ENCODE measurements at places on chromosomes 6 and 20.

DNA sequence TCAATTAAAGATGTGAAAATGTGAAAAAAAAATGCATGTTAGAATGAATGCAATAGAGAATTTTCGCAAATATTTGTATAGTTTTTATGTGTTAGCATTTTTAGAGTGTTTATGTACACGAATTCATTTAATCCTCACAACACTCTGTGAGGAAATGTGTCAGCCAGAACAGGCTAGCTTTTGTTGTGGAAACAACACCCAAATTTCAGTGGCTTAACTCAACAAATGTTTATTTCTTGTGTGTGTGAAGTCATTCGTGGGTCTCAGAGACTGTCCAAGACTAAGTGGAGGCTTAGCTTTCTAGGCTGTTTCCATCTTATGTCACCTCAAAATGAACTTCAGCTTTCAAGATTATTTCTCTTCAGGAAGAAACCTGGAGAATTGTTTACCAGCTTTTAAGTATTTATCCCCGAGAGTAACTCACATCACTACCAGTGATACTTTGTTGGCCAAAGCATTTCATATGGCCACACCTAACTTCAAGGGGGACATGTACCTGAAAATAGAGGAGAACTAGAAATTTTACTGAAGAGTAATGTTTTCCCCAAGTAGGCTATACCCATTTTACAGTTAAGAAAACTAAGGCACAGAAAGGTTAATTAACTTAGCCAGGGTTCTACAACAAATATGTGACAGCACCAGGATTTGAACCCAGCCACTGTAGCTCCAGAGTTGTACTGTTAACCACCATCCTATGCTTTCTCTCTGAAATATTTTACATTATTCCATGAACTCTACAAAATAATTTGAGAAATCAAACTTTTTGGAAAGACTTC, 306.1 kb downstream of the QKI start:
- no peak for DNase-seq

DNA sequence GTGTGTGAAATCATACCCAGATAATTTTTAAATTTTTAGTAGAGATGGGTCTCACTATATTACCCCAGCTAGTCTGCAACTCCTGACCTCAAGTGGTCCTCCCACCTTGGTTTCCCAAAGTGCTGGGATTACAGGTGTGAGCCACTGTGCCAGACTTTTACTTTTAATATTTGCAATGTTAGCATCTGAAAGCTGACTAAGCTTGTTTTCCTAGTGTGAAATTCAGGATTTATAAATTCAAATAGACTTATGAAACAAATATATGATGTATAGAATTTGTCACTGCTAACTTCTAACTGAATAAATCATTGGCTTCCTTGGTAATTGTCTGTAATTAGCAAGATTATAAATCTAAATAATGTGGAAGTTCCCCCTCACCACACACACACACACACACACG, 58.8 kb upstream of the SLC22A23 start:
- DNase-seq = no peak

DNA sequence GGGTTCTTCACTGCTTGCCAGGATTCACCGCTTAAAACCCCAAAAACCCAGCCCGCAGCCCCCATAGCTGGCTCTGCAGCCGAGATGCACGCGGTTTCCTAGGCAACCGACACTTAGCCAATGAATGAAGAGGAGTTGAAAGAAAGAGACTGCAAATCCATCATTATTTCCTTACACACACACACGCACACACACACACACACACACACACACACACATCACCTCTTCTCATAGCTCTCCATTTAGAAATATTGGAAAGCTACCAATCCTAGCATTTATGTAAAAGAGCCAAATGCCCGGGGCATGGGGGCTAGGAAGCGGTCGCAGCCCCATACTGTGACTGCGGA, 3.4 kb upstream of the TUBB2B start:
- no peak for DNase-seq

DNA sequence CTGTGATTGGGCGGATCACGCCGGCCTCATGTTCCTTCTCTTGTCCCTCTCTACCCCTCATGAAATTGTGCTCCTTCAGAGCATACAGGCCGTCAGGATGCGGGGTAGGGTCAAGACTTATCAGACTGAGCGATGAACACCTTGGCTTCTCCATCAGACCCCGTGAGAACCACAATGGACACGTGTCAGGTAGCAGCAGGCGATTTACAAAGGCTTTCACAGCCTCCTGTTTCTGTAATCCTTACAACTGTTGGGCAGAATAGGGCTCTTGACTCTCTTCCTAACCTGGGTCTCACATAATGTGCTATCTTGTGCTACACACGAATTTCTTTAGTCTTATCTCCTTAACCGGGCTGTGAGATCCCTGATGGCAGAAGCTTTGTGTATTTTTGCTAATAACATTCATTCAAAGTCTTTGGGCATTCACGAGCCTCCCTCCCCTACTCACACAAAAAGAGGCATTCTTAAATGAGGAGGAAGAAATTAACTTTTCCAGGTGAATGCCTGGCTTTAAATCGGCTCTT, 122.9 kb upstream of the SLC22A23 start:
- no peak for DNase-seq

- DNase-seq = no peak
These were observed 26.3 kb downstream of the PRDM1 start for GRCh38 chr6:106112433-106112832.

GRCh38 chr20:437787-438486, 24.4 kb downstream of the TBC1D20 start:
- no peak for DNase-seq

DNA sequence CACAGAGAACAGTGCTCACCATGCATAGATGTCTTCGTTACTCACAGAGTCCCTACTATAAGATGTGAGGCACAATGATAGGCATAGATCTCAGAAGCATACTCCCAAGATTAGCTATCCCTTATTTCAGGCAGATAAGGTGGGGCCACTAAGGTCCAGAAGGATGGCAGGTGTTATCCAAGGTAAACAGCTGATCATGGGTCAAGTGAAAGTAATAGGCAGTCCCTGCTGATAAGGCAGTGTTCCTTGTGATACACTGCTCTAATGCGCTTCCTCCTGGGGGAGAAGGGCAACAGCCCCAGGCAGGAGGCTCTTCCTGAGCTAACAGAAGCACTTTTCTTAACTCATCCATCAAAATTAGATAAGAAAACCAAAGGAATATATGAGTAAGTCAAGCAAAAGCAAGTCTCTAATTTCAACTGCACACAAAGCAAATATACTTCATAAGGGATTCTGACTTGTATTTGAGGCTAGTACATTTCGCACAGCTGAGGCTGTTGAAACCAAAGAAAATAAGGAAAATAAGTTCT, 42.2 kb downstream of the METTL24 start:
- no peak for DNase-seq

DNA sequence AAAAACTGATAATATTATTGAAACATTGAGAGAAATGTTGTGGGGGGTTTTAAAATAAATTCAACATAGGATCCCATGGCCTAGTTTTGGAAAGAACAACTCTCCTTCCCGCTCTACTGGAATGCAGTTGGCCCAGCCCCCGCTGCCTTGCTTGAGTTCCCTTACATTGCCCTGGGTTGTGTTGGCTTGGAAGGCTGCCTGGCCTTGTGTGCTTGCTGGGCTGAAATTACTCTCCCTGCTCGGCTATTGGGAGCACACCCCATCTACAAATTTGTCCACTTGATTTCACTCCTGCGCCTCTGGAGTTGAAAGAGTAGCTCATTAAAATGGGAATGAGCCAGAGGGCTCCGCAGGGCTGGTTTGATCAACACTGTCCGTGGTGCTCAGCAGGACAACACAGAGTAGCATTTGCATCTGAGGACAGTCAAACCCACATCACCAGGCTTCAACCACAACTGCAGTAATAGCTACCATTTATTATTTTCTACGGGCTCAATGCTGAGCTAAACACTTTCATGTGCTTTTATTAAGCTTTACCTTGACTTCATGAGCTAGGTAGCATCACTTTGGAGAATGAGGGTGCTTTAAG, 35.2 kb downstream of the DOK5 start:
- no peak for DNase-seq

- no peak for DNase-seq
These were observed 55.6 kb downstream of the UTRN start for GRCh38 chr6:144340541-144341371.

- DNase-seq = no peak
These were observed 338 bp downstream of the E2F3 start for GRCh38 chr6:20402092-20402341.

- no peak for DNase-seq
These were observed 267.9 kb downstream of the DLL1 start for GRCh38 chr6:170022827-170023619.

All from omental fat pad (tissue), 4 donors.